ENCODE measurements at places on chromosomes 5 and 9.

DNA sequence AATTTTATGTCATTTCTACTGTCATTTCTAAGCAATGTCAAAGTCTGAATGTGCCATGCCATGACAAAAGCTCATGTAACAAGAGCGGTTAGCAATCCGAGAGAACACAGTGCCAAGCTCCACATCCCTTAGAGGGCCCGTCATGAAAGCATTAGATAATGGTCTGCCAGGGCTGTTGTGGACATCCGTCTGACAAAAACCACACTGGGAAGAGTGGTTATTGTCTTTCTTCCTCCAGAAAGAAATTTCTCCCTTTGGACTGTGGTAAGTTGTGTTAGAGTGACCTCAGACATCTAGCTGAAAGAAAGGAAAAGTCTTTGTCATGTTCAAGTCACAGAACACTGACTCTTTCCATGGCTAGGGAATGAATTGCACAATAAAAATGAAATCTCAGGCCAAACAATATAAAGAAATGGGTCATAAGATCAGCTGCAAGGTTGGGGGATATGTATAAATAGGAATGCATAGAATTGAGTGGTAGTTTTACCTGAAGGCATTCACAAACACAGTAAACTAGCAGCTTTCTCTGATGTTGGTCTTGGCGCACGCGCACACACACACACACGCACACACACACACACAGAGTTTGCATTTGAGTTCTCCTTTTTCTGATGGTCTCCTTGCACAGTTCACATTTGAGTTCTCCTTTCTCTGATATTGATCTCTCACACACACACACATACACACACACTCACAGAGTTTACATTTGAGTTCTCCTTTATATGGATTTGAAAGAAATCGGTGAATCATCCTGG lies 5.3 kb downstream of the SLC1A3 start:
- no peak for DNase-seq

DNA sequence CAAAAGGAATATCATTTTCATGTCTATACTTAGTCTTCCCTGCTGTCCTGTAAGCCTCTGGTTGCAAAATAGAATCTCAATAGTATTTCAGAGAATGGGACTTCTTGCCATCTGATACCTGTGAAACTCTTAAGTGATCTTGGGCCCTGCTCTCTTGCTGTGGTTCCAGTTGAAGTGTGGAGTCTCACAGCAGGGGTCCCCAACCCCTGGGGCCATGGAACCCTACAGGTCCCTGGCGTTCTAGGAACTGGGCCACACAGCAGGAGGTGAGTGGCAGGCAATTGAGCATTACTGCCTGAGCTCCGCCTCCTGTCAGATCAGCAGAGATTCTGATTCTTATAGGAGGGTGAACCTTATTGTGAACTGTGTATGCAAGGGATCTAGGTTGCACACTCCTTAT lies 65.9 kb downstream of the ZSWIM6 start:
- DNase-seq: no peak

- DNase-seq: no peak
Measured at GRCh38 chr5:135503871-135504270, 31.9 kb downstream of the NEUROG1 start.

DNA sequence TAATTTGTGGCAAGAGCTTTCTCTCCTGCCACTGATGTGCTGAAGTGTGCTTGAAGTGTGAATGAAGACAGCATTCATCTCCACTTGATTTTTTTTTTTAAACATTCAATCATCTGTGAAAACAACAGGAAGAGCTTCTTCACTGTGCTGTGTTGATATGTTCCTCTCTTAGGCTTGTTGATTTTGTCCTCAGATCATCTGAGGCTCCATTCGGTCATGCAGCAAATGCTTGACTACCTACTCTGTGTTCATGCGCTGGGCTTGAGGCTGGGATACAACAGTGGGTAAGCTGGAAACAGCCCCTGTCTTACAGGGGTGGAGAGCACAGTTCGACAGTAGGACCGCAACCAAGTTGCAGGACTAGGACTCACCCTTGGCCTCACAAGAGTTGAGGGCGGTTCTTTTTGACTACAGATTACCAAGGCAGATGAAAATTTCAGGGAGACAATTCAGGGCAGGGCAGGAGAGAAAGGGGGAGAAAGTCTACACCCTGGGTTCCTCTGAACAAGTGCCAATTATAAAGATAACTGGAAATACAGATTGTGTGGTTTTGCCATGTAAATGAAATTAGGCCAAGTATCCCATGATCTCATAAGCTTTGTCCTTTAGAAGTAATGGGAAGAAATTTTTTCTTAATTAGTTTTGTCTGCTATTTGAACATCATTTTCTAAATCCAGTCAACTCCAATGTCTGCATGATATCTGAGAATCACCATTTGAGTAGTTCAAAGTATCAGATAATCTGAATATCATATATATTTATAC lies 31.0 kb upstream of the F2R start:
- DNase-seq: no peak

DNA sequence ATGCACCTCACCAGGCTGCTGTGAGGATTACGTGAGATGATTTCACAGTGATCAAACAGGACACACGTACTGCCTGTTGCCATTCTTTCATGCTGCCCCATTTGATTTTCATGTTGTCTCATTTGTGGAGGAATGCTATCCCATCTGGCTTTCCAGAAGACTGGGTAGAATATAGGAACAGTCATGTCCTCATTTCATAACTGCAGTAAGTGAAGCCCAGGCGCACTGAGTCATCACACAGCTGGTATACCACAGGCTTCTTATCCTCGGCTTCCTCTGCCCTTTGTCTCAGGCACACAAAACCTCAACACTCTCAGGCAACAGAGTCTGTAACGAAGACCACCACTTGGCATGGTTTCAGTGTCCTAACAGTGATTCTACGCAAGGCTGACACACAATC lies 62.3 kb downstream of the LHFPL2 start:
- no peak for DNase-seq

DNA sequence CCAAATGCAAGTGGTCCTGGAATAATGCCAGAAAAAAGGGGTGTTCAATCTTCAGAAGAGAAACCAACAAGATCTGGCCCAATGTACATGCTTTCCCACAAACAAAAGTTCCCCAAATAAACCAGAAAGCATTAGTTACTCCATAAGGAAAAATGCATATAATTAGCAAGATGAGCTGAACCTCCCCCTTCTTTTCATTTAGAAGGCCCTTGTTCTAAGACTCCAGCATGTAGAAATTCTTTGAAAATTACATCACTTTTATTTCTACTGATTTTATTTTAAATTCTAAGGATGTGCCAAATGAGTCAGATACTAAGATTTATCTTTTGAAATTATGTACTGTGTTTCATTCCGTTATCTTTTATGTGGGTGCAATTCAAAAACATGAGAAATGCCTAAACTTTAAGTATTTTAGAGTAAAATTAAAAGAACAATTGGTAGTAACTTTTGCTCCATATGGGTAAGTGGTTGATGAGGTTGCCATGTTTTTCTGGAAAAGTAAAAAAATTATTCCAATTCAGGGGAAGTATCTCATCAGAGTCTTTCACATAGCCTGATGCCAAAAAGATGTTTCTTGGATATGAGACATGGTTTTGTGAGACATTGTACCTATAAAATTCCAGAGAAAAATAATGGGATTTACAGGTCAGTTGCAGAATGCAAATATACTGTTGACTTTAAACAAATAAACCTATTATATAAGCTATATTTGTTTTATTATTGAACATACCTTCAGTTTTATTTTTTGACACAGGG lies 106.5 kb upstream of the CCDC112 start:
- DNase-seq: no peak

DNA sequence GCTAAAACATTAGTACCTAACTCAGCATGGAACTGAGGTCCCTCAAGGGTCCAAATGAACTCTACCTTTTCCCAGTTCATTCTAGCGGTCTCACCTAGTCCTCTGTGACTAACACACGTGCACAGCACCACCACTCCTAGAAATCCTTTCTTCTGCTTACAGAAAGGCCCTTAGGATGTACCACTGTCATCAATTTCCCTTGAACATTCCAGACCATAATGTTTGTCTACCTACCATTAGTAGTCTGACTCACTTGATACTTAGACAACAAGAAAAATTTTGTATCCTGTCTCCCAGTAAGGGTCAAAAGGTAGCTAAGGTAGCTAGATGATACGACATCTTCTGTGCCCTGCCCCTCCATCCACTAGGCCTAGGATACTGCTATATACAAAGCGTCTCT lies 166.6 kb downstream of the TSSK1B start:
- no peak for DNase-seq

GRCh38 chr9:133709015-133709611 lies 29.0 kb downstream of the SARDH start:
- DNase-seq: peak; percentile 35

GRCh38 chr5:34585601-34586104 lies 70.5 kb upstream of the RAI14 start:
- no peak for DNase-seq

DNA sequence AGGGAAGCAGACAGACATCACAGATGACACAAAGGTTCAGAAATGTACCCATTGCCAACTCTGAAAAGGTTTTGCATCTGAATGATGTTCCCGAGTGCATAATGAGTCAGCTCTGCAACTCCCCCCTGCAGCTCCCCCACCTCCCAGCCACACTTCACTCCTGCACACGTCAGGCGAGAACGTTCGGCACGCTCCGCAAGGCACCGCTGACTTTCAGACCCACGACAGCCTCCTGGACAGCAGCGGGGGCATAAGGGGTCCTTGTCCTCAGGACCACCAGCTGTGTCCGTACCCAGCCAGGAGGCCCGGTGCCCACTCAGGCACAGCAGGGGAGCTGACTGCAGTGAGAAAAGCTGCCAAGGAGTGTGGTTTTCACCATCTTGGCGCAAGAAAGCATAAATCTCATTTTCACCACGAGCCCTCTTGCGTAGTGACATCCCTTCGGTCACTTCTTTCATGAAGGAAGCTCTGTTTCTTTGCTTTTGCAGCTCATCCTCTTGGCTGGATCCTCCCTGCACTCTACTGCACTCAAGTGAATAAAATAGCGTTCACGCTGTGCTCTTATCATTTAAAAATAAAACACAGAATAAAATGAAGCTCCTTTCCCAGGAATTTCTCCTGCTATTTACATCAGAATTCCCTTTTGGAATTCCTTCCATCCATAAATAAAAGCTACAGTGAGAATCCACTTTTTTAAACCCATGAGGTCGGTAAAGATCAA lies 9.9 kb downstream of the GFPT2 start:
- no peak for DNase-seq

GRCh38 chr9:90838098-90838497 lies 36.5 kb downstream of the SYK start:
- no peak for DNase-seq

GRCh38 chr5:160474084-160474483 lies 52.4 kb downstream of the PTTG1 start:
- DNase-seq: no peak

DNA sequence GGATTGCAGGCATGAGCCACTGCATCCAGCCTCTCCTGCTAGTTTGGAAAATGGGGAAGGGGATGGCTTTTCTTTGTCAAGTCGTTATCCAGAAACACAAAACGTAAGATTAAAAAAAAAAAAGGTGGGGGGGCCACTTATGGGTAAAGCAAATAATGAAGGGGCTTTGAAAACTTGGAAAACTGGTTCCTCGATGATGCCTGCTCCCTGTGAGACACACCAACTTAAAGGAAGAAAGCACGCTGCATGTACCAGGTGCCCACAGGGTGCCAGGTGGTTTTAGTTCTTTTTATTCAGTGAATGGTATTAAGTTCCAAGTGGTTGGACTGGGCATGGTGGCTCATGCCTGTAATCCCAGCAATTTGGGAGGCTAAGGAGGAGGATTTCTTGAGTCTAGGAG lies 170.1 kb downstream of the GOLPH3 start:
- DNase-seq: no peak

DNA sequence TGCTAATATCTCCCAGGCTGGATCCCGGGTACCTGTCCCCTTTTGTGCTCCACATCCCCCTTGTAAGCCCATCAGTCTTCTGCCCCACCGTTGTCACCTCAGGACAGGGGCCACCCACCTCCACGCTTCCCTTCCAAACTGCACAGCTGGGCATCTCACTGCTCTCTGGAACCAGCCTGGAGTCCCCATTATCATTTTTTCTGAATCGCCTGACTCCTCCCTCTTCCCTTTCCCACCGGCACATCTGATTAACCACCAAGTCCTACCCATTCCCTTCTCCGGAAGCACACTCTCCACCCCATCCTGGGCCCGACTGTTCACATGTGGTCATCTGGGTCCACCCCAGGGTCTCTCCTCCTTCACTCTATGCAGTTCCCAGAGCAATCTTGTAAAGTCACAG lies 53.9 kb downstream of the PSD2 start:
- no peak for DNase-seq

GRCh38 chr5:79849061-79849460 lies 142.0 kb downstream of the MTX3 start:
- DNase-seq: no peak

DNA sequence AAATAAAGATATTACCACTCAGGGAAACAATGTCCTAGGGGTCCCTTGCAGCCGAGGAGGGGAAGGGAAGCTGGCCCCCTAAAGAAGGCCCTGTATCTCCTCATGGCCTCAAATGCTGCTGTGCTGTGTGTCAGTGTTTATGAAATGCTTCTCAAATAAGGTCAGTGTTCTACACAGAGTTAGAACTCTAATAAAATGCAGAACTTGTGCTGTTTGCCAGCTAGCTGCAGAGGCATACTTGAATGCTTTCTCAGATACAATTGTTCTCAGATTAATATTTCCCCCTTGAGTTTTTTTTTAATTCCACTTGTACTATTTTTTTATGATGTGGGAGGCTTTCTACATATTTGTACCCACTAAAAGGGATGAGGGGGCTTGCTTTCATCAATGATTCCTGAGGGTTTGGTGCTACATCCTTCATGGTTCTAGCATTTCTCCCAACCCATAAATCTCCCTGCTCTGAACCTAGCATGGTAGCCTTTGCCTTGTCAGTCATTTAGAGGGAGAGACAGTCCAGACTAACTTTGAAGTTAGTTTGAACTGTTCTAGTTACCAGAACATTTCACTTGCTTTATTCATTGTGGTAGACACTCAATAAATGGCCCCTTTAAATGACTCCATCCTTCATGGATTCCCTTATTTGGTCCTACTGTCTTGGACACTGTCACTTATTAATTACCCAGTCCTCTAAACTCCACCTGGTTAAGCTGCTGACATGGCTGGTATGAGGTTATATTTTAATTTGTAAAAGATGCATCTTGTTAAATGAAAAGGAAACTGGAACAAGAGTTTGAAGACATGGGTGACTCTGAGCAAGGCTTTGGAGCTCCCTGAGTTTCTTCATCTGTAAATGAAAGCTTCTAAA lies 12.6 kb downstream of the SLIT3 start:
- no peak for DNase-seq

- no peak for DNase-seq
Measured at GRCh38 chr5:124537107-124537506, 209.3 kb downstream of the ZNF608 start.

- no peak for DNase-seq
Measured at GRCh38 chr5:77569409-77569808, 69.1 kb downstream of the OTP start.
